ENCODE measurements at places on chromosomes 3 and 15.
A peak's percentile ranks its signal among the peaks of the same experiment; 100 is the strongest.

DNA sequence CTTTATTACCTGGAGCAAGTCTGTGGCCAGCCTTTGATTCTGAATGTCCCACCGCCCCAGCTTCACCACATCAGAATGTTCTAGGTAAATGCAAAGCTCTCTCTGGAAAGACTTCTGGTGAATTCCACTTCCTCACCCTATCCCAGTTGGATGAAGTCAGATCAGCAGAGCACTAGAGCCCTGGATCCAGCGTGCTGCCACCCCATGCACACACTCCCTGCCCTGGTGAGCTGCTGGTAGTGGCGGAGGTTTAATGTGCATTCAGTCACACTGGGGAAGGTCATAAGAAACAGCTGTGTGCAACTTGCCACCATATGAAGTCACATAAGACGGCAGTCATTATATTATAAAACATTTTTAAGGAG is 16.3 kb upstream of the SLC41A3 start:
- no peak for DNase-seq

DNA sequence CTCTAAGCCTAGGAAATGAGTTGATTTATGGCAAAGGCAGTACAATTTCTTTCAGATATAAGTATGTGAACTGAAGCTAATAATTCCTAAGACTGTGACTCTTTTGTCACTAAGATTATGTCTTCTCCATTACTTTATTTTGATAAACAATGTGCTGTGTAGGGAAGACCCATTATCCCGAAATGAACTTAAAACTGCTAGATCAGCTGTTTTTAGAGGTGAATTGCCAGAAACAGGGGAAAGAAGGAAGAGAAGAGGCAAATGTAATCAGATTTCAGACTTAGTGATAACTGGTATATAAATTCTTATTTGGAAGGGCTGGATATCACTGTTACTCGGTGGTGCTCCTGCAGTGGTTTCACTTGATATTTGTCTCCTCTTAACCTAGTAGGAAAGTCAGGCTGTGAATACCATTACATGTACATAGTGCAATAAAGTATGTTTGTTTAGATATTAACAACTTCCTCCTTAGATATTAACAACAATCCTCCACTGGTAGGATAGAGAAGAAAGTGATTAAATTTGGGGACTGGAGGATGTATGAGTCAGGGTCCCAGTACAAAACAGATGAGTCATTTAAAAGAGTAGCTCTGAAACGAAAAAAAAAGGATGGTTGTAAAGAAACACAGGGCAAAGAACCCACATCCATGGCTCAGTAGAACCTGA is 338.5 kb upstream of the KCNH8 start:
- no peak for DNase-seq

GRCh38 chr15:92753591-92753990 is 98.0 kb upstream of the FAM174B start:
- DNase-seq, result no peak

DNA sequence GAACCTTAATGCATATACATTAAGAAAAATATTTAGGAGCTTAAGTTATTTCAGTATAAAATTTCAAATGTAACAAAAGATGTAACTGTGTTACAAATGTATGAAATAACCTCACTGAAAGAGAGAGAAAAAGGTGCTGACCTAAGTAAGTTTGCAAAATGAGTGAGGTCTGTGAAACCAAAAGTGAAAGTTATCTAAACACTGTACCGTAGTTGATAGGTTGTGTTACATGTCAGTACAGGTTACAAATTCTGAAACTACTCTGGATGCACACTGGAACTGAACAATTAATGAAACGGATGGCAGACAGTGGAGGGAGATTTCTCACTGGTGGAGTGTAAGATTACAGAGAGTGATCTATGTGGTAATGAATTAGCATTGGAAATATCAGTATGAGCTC is 420.7 kb downstream of the ZNF385D start:
- no peak for DNase-seq

DNA sequence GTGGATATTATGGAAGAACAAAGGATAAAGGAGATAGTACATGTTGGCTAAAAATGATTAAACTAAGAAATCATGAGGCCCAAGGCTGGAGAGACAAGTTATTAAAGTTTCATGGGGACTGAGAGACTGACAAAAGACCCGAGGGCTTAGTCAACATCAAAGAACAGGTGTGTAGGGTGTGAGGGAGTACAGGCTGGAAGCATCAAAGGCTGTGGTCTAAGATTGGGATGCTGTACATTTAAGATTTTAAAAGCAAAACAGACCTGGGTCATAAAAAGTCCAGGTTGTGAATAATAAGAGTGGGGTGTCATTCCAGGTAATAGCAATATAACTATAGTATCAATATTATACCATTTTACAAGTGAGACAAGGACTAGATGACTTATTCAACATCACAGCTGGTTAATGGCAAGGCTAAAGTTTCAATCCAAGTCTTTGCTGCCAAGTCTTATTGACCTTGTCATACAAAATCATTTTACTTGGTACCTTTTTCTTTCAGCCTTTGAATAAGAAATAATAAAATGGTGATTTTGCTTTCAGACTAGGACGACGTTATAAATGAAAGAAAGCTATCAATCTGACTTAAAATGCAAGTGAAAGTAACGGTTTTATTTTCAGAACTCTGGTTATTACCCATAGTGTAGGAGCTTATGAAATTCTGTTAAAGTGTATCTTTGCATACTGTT is 211.6 kb downstream of the TNIK start:
- DNase-seq, result no peak

DNA sequence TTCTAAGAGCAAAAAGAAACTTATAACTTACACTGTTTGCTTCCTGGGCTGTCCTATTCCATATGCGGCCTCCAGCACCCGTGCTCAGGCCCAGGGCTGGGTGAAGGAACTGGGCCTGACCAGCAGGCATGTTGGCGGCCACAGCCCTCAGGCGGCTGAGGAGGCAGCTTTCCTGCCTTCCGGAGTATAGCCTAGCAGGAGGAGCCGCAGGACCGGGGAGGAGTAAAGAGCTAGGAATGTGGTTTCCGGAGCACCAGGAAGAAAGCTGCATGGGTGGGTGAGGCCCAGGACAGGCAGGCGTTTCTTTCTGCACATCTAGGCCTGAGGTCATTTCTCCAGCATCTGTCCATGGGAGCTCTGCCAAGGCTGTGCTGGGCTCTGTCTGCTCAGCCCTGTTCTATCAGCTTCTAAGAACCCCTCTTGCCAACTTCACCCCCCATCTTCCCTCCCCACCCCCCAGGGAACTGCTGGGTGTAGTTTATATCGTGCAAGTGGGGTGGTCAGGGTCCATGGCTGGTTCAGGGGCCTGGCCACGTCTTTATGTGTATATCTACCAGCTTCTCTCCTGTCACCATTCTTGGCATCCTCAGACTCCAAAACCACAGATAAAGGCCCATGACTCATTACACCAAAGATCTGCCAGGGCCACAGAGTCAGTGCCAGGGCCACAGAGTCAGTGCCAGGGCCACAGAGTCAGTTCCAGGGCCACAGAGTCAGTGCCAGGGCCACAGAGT is 7.8 kb upstream of the KIF7 start:
- peak; percentile 70 for DNase-seq

DNA sequence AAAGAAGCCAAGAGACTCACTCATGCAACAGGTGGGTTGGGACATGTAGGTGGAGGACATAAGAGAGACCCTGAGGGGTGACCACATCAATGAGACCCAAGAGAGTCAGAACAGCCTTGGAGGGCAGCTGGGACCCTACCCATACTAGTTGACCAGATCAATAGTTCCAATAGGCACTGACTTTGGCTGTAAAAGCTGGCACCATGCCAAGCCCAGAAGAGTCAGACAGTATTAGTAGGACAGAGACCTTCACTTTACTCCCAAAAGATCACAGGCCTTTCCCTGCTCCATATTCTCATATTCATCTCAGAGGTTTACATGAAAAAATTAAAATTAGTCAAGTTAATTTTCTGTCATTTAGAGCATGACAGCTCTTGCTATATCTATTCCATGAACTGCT is 20.9 kb upstream of the GABRR3 start:
- no peak for DNase-seq

DNA sequence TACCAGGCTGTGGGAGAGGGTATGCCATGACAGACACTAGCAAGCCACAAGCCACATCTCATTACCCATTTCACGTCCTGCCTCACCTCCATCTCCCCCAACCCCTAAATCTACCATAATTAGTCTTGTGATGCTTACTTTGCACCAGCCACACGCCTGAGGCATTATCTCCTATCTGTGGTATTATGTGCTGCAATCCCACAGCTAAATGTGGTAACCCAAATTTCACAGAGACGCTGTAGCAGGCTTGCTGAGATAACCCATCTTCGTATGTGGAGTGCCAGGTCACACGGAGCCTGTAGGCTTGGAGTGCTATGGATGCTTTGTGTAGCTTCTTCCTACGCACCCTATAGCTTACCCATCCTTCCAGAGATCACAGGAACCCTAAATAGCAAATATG is 256.7 kb upstream of the KCNH8 start:
- DNase-seq, result no peak

DNA sequence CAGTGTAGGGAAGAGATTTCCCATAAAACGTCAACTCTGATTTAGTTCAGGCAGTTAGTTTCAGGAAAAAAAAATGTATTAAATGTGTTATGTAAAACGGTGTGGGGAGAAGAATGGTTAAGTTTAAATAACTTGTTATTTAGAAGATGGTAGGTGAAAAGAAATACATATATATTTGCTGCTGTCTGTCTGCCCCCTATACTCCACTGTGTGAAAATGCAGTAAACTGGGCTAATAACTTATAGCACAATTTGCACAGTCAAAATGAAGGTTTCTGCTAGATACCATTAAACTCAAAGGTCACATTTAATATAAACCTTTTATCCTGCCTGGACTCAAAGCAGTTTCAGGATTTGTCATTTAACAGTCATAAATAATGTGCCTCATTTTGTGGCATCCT is 515.0 kb downstream of the FGF12 start:
- no peak for DNase-seq

DNA sequence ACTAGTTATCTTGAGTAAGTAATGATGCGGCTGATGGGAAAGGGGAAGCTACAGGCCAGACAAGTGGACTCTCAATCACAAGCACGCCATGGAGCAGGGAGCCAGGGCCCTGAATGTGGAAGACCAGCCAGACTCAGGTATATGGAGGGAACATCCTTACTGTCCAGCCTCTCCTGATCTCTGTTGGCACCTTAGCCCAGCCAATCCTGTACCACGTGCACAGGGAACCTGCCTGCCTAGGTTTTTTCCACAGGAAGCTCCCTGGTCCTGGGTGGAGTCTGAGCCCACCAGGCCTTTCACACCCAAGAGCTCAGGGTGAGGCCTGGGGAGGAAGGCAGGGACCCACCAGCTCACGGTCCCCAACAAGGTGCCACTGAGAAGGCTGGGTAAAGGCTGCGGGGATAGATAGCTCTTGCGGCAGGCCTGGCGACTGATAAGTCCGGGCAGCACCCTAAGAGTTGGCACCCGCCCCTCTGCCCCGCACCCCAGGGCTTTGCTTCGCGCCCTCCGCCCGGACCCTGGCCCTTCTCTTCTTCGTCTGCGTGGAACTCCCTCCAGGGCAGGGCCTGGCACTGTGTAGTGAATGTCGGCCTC is 933 bp upstream of the APEH start:
- DNase-seq, result no peak

DNA sequence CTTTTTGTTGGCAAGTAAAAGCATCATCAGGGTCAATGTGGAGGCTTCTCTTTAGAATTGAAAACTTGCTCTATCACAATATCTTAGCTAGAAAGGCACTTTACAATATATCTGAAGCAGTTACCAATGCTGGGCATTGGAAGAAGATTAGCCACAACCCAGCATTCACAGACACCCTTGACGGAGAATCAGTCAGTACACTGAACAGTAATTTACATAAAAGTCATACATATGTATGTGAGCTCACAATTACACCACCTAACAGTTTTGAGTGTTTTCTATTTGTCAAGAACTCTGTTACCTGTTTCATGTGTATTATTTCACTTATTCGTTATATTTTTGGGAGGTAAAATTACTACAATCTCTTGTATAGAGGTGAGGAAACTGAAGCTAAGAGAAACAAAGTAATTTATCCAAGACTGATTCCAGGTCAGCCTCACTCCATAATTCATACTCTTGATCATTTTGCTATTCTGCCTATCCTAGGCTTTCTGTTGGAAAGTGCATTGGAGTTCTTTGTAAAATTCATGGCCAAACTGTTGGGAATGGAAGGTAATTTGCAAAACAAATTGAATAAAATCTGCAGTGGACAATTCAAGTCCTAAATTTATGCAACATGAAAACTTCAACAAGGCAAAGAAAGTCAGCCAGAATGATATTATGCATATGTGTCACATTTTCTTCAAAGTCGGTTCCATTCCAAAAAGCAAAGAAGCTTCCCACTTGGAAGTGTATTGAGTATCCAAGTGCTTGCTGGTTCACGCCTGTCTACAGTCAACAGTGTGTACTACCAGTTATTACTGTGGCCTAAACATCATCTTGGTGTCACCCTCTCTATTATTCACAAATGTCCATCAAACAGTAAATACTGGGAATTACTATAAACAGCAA is 223.7 kb upstream of the SEMA6D start:
- DNase-seq, result no peak

DNA sequence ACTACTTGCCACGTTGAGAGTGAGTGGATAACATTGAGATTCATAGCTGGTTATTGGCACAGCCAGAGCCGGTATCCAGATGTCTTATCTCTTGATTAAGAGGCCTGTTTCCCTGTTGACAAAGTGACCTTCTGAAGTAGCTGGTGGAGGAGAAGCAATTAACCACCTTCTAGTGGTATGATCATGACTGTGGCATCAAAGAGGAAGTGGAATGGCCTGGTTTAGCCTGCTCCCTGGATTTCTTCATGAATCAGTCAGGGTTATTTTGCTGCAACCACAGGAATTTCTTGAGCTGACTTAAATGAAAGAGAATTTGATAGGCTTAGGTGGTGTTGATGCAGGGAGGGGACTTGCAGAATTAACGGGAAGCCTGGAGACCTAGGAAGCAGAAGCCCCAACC is 398.3 kb downstream of the MFSD1 start:
- DNase-seq, result peak; percentile 46

DNA sequence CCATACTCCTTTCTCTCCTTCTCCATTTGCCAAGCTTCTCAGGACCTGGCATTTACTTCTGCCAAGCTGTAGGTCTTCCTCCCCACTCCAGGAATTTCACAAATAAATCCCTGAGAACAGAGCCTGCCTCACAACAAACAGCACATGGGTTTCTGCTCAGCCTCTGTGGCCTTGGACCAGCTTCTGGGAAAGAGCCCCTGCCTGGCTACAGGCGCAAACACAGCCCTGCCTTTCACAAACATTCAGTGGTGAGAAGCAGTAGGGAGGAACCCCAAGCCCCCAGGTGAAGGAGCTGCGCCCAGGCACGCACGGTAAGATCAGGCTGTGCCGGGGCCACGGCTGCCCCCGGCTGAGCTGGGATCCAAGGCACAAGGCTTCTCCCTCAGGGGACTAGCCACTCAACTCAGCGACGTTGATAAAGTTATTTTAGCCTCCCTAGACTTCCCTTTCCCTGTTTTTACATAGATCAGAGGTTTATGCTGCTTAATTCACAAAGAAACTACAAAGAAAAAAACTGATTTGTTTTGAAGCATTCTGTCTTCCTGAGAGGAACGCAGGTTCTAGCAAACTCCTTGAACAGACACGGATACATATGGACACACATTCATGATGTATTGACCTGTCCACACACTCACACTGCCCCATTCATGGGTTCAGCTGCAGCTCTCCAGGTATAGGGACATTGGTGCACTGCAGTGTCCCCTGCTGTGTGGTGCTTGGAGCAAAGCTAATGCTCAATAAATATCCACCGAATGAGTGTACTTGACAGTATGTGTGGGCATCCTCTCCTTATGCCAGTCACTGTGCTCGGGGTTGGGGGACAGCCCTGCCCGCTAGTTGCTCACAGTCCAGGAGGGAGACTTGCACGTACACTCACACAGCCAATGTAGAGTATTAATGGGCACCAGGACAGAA is 25.4 kb downstream of the HES1 start:
- no peak for DNase-seq
